ENCODE measurements at places on chromosomes 16 and 17.

DNA sequence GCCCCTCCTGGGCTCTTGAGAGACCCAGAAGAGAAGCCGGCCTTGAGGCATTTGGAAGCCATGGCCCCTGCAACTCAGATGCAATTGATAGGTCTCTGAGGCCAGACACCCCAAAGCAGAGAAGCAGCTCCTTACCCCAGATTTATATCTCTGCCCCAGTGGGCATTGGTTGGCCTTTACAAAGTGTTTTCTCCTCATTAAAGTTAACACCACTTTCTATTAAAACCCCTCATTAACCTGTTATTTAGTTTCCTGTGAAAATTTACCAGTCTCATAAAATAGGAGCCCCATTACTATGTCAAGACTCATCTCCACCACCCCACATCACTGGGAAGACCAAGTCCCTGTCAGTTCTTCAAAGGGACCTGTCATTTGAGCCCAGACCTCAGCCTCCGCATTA lies at the start of gene KRT35:
KRT35 (minus strand) TSS at position 116 of the 400 bp plus-strand sequence; CDS start at position 62, 54 bp downstream.
- DNase-seq: no peak

DNA sequence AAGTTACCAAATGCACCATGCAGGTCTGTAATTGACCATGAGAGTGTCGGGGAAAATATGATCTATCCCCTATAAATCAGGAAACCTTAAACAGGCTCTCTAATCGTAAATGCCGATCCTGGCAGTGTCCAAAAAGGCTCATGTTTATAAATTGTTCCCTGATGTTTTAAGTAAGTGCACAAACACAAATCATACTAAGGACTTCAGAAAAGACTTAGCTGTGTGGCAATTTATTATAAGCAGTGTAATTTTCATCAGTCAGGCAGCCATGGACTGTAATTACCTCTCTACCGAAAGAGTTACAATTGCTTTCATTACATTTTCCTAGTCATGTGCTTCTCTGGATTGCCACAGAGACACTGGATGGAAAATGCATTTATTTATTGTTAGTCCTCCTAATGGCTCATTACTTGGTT lies 73.4 kb upstream of the COX10 start:
- no peak for DNase-seq

GRCh38 chr17:67479148-67479547 lies 102.1 kb downstream of the PITPNC1 start:
- DNase-seq: no peak

GRCh38 chr17:64245218-64246145 lies 17.6 kb downstream of the TEX2 start:
- no peak for DNase-seq

- no peak for DNase-seq
These were observed 2.4 kb upstream of the VAC14 start for GRCh38 chr16:70803319-70803718.

GRCh38 chr16:35186045-35186759 lies 1726.8 kb downstream of the TP53TG3F start:
- no peak for DNase-seq

GRCh38 chr16:86277221-86277620 lies 233.1 kb upstream of the FOXF1 start:
- DNase-seq: no peak

DNA sequence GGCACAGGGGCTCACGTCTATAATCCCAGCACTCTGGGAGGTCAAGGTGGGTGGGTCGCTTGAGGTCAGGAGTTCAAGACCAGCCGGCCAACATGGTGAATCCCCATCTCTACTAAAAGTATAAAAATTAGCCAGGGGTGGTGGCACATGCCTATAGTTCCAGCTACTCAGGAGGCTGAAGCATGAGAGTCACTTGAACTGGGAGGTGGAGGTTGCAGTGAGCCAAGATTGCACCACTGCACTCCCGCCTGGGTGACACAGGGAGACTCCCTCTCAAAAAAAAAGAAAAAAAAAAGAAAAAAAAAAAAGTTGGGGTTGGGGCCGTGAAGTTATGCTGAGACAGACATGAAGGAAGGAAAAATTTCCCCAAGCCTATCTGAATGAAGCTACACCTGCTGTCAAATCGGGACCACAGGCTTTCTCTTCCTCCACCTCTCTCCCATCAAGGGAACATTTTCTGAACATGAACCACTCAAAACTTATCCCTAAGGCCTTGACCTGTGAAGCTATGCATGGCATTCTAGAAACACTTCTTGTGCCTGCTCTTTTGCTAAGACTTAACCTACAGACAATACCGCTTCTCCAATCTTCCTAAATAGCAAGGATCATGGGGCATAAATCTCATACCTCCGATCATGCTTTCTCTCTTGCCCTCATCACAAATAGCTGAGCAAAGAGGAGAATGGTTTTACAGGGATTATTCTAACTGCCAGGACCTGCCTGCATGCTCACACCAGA lies 88.6 kb downstream of the CYTH1 start:
- no peak for DNase-seq

DNA sequence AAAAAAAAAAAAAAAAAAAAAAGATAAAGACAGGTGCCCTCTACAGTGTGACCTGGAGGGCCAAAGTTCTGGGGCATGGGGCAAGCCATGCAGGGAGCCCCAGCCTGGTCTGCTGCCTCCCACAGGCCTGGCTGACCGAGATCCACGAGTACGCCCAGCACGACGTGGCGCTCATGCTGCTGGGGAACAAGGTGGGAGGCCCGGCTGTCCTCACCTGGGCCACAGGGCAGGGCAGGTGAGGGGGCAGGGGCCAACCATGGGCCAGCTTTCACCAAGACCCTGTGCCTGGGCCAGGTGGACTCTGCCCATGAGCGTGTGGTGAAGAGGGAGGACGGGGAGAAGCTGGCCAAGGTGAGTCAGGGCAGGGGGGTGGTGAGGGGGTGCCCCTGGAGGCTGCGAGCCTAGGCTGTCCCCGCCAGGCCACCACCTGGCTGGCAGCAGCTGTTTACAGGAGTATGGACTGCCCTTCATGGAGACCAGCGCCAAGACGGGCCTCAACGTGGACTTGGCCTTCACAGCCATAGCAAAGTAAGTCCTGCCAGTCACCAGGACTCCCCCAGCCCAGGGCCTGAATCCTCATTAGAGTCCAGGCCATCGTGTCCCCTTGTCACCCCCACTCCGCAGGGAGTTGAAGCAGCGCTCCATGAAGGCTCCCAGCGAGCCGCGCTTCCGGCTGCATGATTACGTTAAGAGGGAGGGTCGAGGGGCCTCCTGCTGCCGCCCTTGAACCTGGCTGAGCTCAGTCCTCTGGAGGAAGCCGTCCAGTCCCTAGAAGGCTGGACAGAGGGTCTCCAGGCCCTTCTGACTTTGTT lies 2.7 kb upstream of the TRAF7 start:
- DNase-seq: peak; percentile 20

DNA sequence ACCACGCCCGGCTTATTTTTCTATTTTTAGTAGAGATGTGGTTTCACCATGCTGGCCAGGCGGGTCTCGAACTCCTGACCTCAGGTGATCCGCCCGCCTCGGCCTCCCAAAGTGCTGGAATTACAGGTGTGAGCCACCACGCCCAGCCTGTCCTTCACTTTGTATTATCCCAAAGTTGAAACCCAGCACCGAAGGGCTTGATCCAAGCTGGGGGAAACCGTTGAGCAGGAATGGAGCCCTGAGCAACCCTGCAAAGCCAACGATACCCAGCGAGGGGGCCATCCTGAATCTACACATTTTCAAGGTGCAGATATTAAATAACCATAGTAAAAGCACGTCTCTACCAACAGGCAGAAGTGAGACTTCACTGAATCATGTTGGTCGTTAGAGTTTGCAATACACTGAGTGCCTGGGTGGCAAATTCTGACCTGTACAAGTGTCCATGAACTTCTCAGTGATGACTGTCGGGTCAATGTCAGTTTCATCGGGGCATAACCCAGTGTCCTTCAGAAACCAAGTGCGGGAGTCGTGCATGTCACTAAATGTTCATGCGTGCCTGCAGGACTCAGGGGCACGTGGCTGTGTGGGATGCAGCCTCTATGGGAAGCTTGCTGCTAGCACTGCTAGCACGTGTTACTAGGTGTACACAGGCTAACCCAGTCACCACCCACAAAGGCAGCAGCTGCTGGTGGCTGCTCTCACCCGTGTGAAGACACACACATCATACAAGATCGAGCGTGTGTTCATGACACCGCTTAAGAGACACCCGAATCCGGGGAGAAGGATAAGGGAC lies 10.5 kb upstream of the RBFOX3 start:
- no peak for DNase-seq

DNA sequence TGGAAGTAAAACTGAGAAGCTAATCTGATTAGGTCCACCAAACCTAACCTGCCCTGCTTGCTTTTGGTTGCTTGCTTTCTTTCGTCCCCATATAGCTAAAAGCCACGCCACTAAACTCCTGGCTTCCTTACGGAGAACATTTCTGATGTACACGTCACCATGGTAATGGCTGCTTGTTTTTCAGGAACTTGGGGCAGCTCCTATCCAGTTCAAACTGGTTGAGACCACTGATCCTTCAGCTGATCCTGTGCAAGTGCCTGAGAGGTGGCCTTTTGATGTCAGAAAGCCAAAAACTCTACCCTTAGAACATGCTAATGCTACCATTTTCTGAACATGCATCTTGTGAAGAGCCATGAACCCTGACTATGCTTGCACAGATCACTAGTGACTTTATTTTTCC lies 14.4 kb upstream of the DHRS7C start:
- no peak for DNase-seq

DNA sequence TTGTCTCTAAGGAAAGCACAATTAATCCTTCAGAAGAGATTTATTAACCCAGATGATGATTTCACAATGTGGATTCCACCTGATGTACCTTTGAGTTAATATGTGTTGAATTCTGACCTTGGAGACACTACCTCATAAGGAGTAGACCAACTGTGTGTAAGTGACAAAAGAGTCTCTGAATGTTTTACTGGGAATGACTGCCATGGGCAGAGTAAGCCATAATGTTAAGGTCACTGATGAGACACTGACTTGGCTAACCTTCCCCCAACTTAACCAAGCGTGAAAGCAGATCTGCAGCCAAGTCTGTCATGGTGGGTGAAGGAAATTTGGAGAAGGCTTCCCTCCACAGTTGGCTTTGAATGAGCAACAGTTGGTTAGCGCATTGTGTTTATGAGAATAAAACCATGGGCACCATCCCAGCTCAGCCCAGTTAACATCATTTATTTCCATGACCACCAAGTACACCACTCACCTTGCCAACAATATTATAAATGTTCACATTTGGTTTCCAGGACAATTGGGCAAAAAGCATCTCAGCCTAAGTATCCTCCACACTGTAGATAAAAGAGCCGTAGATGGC lies 618.5 kb downstream of the KCNJ2 start:
- DNase-seq: no peak

GRCh38 chr17:49266233-49266632 lies 35.6 kb upstream of the PHOSPHO1 start:
- DNase-seq: no peak

GRCh38 chr17:36827081-36827480 lies 110.2 kb upstream of the LHX1 start:
- DNase-seq: no peak

- no peak for DNase-seq
These were observed 155.9 kb upstream of the HSBP1 start for GRCh38 chr16:83651871-83652270.

DNA sequence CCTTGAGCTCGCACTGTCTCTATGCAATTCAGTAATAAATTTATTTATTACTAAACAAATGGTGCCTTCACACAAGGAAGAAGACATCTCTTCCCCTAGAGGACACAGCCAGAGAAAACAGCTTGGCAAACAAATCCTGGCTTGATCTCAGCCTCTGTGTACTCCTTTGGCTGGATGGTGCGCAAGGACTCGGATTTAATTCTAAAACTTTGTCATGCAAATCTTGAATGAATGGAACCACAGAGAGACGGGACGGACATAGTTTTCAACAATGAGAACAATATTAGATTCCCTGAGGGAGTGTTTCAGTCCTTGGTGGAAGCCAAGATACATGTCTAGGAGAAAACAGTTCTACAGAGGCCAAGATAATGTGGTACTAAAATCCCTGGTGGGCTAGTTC lies 349.5 kb downstream of the NPIPA8 start:
- DNase-seq: no peak

- DNase-seq: no peak
These were observed 264.5 kb downstream of the GRIN2A start for GRCh38 chr16:9917691-9918090.

DNA sequence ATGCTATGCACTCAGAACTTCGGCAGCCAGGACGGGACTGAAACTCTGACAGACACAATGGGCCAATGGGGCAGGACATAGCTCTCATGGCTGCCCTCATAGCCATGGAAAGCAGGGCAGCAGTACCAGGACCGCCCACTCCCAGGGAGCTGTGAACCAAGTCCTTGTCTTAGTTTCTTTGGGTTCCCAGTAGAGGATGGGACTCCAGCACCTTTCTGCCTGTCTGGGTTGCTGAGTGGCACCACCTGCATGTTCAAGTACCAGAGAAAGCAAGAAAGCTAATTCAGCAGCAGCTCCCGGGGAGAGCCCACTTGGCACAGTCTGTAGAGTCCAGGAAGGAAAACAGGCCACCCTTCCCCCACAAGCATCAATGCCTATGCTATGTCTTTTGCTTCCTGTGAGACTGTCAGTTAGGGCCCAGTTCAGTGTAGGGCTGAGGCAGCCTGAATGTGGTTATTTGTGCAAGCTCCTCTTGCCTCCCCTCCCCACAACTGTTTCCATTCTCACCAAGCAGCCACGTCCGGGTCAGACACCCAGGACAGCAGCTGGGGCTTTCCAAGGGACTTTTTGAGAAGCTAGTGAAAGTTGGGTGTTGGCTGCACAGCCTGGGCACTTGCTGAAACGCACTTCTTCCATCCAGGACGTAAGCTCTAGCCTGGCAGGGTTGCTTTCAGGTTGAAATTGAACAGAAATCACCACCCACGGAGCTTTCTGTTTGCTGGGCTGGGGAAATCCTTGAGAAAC lies 7.8 kb downstream of the SUPT4H1 start:
- DNase-seq: peak; percentile 76

DNA sequence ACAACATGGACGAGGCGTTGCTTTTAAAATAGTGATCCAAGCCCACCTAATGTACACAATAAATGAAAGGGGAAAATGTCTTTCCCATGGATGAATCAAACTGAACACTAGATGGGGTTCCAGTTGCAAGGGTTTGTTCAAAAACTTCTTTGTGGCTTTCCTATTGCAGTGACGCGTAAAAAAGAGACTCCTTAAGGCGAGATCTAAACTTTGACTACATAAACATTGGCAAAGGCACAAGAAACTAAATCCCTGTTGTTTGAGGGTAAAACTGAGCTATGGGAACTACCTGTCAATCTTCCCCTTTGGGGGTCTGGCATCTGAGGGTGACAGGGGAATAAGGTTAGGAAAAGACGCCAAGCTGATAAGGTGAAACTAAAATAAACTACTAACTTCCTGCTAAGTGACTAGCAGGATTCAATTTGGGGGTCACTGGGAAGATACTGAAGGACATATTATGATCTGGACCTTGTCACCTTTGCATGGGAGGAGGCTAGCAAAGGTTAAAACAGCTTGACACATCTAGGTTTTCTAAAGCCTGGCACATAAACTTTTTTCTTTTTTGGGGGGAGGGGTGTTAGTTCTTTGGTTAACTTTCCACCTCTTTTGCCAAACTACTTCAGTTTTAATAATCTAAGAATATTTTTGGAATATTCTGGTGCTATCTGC lies 4.7 kb downstream of the SALL1 start:
- DNase-seq: no peak
